ENCODE measurements at places on chromosomes 3 and 15.
A peak's percentile ranks its signal among the peaks of the same experiment; 100 is the strongest.

DNA sequence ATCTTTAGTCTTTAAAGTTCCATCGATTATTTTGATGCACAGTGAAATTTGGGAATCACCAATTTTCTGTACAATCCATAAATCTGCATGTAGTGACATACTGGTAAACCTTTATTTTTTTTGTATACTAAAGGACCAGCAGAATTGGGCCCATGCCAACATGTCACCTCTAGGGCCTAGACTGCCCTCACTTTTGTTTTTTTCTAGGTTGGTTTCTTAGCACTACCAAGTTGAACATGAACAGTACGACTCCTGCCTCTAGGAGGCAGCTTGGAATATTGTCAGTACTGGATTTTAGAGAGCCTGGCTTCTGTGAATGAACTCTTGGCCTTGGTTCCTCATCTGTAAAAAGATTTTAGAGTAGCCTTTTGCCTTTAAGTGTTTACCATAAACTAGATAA, 32.3 kb downstream of the NKIRAS1 start:
- DNase-seq, result no peak

DNA sequence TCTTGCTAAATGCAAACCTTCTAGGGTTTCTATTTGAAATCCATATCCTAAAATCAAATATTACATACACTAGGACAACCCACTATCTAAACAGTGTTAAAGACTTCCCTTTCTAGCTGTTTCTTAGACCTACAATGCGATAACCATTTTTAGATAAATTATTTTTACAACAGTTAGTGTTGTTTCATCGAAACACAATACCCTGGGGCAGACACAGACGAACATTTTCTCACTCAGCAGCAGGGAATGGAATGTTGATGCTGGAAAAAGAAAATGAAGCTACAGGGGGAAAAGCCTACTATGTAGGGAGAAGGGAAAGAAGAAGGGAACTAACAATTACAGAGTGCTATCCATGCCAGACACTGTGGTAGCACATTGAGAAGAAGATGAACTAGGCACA, 6.0 kb upstream of the HERC1 start:
- no peak for DNase-seq

- no peak for DNase-seq
Observed at GRCh38 chr3:13317596-13318320, 102.4 kb downstream of the NUP210 start.

- no peak for DNase-seq
Observed at GRCh38 chr3:147462856-147463255, 53.7 kb downstream of the ZIC1 start.

GRCh38 chr3:123098426-123099330, 31.9 kb downstream of the PDIA5 start:
- no peak for DNase-seq

GRCh38 chr3:111570404-111571030, 24.6 kb downstream of the ZBED2 start:
- DNase-seq, result no peak

- DNase-seq, result no peak
Observed at GRCh38 chr15:57418635-57419034, 42.3 kb downstream of the CGNL1 start.

- peak; percentile 95 for DNase-seq
Observed at GRCh38 chr15:39255760-39256159, 325.1 kb upstream of the THBS1 start.

- no peak for DNase-seq
Observed at GRCh38 chr3:3618623-3619022, 180.6 kb upstream of the LRRN1 start.

- no peak for DNase-seq
Observed at GRCh38 chr3:142120707-142121106, 28.6 kb downstream of the TFDP2 start.

GRCh38 chr3:21073561-21073960, 677.4 kb downstream of the ZNF385D start:
- DNase-seq, result no peak

DNA sequence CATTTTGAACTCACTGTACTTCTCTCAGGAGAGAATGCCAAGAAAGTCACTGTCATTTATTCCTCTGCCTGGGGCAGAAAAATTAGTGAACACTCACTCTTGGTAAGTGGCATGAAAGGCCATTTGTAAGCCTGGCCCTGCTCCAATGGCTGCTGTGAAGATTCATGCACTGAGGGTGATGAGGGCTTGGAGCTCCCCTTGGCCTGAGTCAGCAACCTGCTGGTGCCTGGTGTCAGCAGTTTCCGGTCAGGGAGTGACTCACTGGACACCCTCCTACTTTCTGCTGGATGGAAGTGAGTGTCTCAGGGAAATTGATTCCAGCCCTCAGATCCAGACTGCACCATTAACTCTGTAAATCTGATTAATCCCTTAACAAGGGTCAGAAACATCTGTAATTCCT, 37.6 kb downstream of the TRA2B start:
- peak; percentile 35 for DNase-seq

- DNase-seq, result no peak
Observed at GRCh38 chr3:142053244-142053643, 96.1 kb downstream of the TFDP2 start.

DNA sequence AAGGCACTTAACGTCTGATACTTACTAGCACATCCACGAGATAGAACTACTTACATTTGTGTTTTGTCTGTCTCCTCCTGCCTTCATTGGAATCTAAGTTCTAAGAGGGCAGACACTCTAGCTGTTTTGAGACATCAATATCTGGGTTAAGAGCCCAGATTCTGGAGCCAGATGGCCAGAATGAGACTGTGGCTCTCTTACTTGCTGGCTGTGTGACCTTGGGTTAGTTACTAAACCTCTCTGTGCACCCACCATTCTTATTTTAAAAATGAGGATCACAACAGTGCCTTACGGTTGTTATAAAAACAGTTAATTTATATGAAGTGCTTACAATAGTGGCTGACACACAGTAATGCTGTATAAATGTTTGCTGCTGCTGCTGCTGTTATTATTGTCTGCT, 7.7 kb downstream of the STARD5 start:
- DNase-seq, result no peak

GRCh38 chr15:57367556-57367955, 8.7 kb upstream of the CGNL1 start:
- DNase-seq, result no peak

- no peak for DNase-seq
Observed at GRCh38 chr15:25727116-25727515, 136.0 kb downstream of the ATP10A start.

GRCh38 chr3:188358787-188359493, 205.0 kb downstream of the LPP start:
- DNase-seq, result no peak

DNA sequence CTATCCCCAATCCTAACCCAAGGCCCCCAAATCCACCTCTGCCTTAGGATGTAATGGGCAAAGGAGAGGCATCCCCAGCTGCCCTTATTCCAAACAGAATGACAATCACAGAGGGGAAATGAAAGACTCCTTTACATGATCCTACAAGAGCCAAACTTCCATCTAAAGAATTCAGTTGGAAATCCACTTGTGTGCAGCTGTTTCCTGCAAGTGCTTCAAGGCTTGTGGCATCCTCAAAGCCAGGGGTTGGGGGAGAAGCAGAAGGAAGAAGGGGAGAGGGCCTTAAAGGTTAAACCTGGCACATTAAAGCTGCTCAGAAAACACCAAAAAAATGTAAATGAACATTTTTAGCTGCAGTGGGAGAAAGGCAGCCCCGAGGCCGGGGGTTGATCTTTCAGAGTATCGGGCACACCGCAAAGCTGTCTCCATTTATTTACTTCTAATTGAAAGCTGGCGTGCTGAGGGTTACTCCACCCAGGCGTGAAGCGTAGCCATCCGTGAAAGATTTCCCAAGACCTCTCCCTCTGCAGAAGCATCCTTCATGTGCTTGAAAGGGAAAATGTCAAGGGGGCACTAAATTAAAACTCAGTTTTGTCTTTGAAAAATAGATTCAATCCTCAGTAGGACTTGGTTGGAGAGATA, 217.8 kb downstream of the SHQ1 start:
- DNase-seq, result no peak

GRCh38 chr15:63971904-63972303, 74.4 kb downstream of the DAPK2 start:
- DNase-seq, result no peak

DNA sequence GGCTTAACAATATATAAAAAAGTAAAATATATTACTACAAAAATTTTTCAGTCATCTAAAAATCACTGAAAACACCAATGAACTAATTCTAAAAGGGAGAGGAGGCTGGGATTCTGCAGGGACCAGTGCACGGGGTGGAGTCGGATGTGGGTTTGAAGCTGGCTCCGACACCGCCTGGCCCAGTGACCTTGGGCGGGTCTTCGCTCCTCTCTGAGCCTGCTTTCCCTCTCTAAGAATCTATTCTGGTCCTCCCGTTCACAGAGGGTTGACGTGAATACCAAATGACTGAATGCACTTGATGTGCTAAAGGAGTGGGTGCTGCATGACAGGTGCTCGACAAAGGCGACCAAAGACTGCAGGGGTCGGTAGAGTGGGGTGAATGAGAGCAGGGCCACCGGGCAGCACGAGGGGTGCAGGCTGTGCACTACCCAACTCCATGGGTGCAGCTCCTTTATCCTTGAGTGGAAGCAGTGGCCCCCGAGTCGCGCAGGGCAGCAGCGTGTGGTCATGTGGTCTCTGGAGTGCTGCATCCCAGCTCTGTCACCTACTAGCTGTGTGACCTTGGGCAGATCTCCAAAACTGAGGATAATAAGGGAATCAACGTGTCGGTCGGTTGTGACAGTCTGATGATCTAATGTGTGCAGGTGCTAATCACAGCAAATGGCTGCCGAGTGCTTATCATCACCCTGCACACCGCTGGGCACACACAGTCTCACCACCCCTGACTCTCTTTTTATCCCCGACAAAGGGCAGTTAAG, 8.6 kb upstream of the IQSEC1 start:
- no peak for DNase-seq

DNA sequence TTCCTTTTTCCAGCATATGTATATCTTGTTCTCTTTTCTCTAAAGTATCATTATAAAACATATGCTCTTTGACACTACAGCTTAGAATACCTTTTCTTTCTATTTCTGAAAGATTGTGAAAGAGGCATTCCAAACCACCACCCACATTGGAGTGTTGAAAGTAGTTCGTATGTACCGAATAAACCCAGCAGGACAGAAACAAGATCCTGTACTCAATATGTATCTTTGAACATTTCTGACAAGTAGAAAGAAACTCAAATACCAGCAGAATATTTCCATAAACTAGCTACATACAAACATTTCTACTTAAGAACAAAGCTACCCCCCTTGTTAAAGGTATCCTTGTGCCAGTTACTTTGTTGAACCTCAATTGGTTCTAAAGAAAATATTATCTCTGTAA, 415.3 kb upstream of the ALCAM start:
- no peak for DNase-seq

DNA sequence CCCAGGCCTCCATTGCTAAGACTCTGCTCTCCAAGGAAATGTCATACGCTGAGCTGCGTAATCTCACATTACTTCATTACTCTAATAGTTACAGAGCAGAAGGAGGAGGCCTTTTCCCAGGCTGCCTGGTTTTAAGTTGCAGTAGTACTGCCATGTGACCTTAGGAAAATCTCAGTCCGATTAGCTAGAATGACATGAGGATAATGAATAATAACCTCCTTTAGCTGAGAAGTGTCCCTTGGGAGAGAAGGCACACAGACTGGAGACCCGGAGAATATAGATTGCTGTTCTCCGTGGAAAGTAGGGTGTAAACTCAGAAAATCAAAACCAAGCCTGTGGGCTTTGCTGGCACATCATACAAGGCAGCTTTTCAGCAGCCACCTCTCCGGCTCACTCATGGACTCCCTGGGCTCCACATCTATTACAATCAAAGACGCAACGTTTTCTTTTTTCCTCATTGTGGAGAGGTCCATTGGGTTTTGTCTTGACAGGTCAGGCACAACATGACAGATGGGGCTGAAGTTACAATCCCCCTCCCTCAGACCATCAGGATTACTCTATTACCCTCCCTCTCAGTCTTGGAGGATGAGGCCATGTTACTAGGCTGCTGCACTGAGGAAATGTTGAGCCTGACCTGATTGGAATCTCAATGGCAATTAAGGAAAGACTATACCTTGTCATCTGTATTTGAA, 134.8 kb upstream of the MB21D2 start:
- DNase-seq, result no peak

GRCh38 chr3:16828815-16829214, 55.9 kb upstream of the PLCL2 start:
- DNase-seq, result peak; percentile 70

- DNase-seq, result no peak
Observed at GRCh38 chr3:81087607-81088006, 673.8 kb downstream of the GBE1 start.

DNA sequence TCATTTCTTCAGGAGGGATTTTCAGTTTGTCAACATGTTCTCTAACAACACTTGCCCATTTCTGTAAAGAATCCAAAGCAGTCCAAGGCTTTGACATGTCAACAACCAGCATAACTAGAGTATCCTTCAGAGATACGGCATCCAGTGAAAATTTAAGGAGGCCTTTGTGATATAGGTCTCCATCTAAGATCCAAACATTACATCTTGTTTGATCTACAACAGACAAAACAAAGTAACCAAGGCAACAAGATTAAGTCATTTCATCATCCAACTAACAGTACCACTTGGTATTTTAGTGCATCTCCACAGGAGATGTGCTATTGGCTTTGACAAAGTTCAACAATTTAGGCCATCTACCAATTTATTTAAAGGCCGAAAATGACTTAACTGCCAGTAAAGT, 25.8 kb downstream of the DYNC1LI1 start:
- DNase-seq, result no peak

- peak; percentile 43 for DNase-seq
Observed at GRCh38 chr3:30282154-30282696, 324.2 kb upstream of the TGFBR2 start.

- DNase-seq, result no peak
Observed at GRCh38 chr3:159894386-159894785, 94.2 kb upstream of the IL12A start.

GRCh38 chr3:8607234-8608040, 37.2 kb downstream of the SSUH2 start:
- peak; percentile 9 for DNase-seq

GRCh38 chr15:44801364-44801763, 65.0 kb downstream of the TRIM69 start:
- DNase-seq, result no peak

GRCh38 chr3:42773409-42773751, 327 bp upstream of the CCDC13 start:
- no peak for DNase-seq

- no peak for DNase-seq
Observed at GRCh38 chr15:66876731-66877476, 174.9 kb downstream of the SMAD6 start.

- no peak for DNase-seq
Observed at GRCh38 chr3:9205345-9206143, 43.9 kb downstream of the SRGAP3 start.

DNA sequence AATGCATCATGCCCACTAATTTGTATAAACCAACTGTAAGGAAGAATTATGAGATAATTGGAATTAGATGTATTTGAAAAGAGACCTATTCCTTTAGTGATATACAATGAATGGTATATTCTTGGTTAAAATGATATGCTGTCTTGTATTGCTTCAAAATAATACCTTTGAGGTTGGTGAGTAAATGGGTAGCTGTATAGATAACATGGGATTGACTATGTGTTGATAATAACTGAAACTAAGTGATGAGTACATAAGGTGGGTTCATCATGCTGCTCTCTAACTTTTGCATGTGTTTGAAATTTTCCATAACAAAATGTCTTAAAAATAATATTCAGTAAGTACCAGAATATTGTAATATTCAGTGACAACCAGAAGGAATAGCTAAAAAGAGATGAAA, 272.6 kb upstream of the ZPLD1 start:
- DNase-seq, result no peak

GRCh38 chr3:169218314-169218983, 445.1 kb downstream of the MECOM start:
- peak; percentile 85 for DNase-seq

Measured in NCI-H69 (cell line).